ENCODE measurements at places on chromosomes 4 and X.

- peak; percentile 62 for DNase-seq
These were observed 866 bp upstream of the EMD start for GRCh38 chrX:154378059-154378798.

DNA sequence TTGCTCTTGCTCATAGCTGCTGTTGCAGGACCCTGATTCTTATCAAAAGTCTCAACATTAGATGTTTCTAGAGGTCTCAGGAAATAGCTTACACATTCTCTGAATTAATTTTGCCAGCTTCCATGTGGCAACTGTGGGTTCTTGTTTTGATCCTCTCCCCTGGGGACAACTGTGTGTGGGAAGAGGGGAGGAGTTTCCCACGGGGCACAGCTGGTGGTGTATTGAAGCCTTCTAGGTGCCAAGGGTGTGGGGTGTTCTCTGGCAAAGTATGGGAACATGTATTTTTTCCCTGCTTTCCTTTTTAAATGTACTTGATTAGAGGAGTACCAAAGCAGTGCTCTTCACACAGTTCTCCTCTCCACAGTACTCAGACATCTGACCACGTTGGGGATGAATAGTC, 212.7 kb downstream of the RPA4 start:
- no peak for DNase-seq

- DNase-seq, result no peak
These were observed 210.9 kb upstream of the NOCT start for GRCh38 chr4:138804711-138805110.

- no peak for DNase-seq
These were observed 23.4 kb downstream of the DHX15 start for GRCh38 chr4:24560868-24561368.

- peak; percentile 43 for DNase-seq
These were observed 28.4 kb downstream of the ZNF185 start for GRCh38 chrX:152926279-152926678.

GRCh38 chrX:124737771-124738170, 391.4 kb downstream of the SH2D1A start:
- no peak for DNase-seq

DNA sequence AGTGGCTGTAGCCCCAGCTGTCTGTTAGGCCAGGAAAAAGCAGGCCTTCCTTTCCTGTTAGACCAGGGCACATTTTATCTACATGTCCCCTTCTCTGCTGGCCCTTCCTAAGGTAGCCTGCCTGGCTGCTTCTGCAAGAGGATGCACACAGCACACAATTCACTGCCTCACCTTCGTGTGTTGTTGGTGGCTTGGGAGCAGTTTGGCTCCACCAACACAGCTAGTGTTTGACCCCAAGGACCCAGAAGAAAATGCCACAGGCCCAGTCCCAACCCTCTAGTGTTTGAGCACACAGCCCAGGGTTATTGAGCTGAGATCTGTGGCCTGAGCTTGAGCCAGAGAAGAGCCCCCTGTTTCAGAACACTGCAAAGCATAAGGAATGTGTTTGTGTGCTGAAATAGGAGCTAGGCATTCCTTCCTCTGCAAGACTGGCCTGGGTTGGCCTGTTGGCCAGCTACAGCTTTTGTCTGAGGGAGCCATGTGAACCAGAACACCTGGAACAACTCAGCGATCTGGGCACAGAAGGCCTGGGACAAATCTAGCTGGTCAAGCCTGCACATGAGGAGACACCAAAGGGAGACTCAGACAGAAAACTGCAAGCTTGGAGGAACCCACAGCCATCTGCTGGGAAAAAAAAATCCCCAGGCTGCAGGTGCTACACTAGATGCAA, 26.4 kb downstream of the MAGEE1 start:
- no peak for DNase-seq

GRCh38 chr4:111854494-111855087, 290.7 kb upstream of the FAM241A start:
- no peak for DNase-seq

DNA sequence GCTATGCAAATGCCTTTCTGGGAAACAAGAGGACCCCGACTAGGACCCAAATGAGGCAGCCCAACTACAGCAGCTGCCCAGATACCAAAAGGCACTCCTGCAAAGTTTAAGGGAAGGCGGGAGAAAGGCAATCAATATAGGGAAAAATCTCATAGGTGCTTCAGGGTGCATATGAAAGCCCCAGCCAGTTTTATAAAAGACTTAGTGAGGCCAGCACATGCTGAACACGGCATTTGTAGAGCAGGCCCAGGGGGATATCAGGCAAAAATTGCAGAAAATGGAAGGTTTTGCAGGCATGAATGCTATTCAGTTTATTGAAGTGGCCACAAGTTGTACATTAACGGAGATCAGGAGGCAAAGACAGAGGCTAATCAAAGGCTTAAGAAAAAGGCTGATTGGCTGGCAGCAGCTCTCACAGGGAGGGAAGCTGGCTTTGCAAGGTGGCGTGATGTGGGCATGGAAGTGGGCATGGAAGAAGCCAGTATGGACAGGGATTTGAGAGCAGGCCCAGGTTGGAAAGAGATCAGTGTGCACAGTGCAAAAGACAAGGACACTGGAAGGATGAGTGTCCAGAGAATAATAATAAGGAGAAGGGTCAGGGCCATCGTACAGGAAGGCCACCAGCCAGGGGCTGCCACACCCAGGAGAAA, 37.7 kb upstream of the UGT2B7 start:
- peak; percentile 58 for DNase-seq

DNA sequence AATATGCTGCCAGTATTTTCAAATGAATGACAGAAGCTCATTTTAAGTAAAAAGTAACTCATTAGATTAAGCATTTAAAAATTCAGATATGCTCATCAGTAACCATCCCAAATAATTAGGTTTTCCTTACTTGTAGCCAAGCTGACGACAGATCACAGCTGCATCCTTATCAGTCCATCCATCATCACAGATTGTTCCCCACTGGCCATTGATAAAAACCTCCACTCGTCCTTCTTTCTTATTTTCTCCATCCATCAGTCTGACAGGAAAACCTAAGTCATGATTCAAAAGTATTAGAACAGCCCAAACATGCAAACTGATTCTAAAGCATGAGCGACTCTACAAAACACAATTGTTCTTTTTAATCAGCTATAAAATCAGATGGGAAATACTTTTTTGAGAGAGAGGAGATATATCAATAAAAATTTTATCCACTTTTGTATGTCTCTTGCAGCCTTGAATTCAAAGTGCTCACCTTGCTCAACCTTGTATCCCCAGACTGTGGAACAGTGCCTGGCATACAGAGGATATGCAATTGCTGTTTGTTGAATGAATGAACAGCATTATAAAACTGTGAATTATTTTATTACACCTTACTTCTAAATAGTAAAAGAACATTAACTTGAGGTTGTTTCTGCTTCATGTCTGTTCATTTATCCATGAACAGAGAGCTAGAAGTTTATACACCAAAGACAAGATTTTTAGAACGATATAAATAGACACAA, 44.3 kb downstream of the PRSS12 start:
- no peak for DNase-seq

GRCh38 chr4:98374643-98375042, 113.5 kb downstream of the RAP1GDS1 start:
- no peak for DNase-seq

DNA sequence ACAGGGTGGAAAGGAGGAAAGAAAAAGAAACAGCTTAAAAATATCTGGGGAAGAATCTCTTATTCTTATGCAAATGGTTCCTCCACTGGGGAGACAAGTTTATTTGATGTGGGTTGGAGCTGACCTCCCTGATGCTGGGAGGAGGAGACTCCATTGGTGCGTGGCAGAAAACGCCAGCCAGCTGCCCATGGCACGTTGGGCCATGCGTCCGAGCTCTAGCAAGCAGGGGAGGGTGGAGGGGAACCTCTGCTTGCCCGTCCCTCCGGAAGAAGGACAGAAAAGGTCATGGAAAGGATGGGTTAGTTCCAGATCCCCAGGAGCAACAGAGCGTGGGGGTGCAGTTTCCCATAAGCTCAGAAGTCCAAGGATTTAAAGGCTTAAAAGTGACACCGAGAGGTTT, 210.4 kb downstream of the KLHL4 start:
- DNase-seq, result no peak

DNA sequence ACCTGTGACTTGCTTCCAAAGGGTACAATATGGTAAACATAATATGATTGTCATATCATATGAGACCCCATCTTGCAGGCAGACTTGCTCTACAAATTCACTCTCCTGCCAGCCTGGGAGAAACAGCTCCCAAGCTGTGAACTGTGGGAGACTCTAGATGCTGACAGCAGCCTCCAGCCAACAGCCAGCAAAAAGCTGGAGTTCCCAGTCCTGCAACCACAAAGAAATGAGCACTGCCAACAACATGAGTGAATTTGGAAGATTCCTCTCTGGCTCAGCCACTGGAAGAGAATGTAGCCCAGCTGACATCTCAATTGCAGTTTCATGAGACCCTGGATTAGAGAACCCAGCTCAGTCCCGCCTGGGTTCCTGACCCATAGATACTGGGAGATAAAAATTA, 145.4 kb downstream of the QDPR start:
- no peak for DNase-seq

- no peak for DNase-seq
These were observed 222.1 kb upstream of the RPL34 start for GRCh38 chr4:108398316-108398715.

GRCh38 chrX:120559804-120560203, 958 bp downstream of the CUL4B start:
- no peak for DNase-seq
